A549 treated with RU486 at 1 μM for 4 hours (cell line): ENCODE measurements at places on chromosomes 1 and 21. TPM values are rescaled to one million over a fixed set of nuclear protein-coding genes. Genes with fewer than 3 reads are reported as not detected.

Gene MAP3K21
- 6.0 to 12.9 TPM (median 12.1 TPM) in 5 replicates for total RNA-seq

Gene SH2D1B
- 0.05 to 0.37 TPM (median 0.12 TPM) in 4 of 5 replicates, not detected in the other for total RNA-seq

Gene ATP1A2
- 0.03 to 0.04 TPM (median 0.03 TPM) in 3 of 5 replicates, not detected in the others for total RNA-seq

Gene OTUD3
- total RNA-seq: 2.6 to 4.0 TPM (median 2.7 TPM) in 5 replicates

Gene TRABD2B
- total RNA-seq: 0.34 to 0.94 TPM (median 0.54 TPM) in 5 replicates

Gene SLC5A9
- 0.02 TPM in 1 of 5 replicates, not detected in the others for total RNA-seq

Gene NPPB
- 0.56 TPM in 1 of 5 replicates, not detected in the others for total RNA-seq

Gene IKBKE
- 6.3 to 8.9 TPM (median 7.3 TPM) in 5 replicates for total RNA-seq

Gene ANKRD45
- 0.13 to 0.34 TPM (median 0.30 TPM) in 3 of 5 replicates, not detected in the others for total RNA-seq

Gene PALMD
- 0.40 to 0.79 TPM (median 0.55 TPM) in 5 replicates for total RNA-seq

Gene VCAM1
- total RNA-seq: 0.05 TPM in 2 of 5 replicates, not detected in the others

Gene DNAJC8
- total RNA-seq: 68.0 to 81.7 TPM (median 72.7 TPM) in 5 replicates

Gene DISC1
- 0.10 to 0.21 TPM (median 0.18 TPM) in 5 replicates for total RNA-seq

Gene ANGPTL1
- total RNA-seq: not detected in 5 replicates

Gene SMCP
- total RNA-seq: not detected in 5 replicates

Gene LPAR3
- total RNA-seq: 0.16 to 0.39 TPM (median 0.35 TPM) in 5 replicates

Gene TTC24
- total RNA-seq: not detected in 5 replicates

Gene TEDDM1
- total RNA-seq: not detected in 5 replicates

Gene SH2D2A
- 2.1 to 5.6 TPM (median 3.6 TPM) in 5 replicates for total RNA-seq

Gene PLA2G2F
- total RNA-seq: not detected in 5 replicates

Gene LCE6A
- not detected in 5 replicates for total RNA-seq

Gene CD2
- not detected in 5 replicates for total RNA-seq

Gene NPR1
- 0.77 to 1.2 TPM (median 0.97 TPM) in 5 replicates for total RNA-seq

Gene AMPD1
- not detected in 5 replicates for total RNA-seq

Gene TARS2
- 19.8 to 22.5 TPM (median 20.6 TPM) in 5 replicates for total RNA-seq

Gene EXO1
- total RNA-seq: 25.4 to 32.1 TPM (median 26.2 TPM) in 5 replicates

Gene FNDC10
- 5.2 to 10.5 TPM (median 8.0 TPM) in 5 replicates for total RNA-seq

Gene ADAMTS4
- total RNA-seq: not detected in 5 replicates

Gene HHAT
- total RNA-seq: 1.7 to 2.2 TPM (median 1.8 TPM) in 5 replicates

Gene SEC16B
- 0.49 to 1.4 TPM (median 0.79 TPM) in 5 replicates for total RNA-seq

Gene TDRD5
- 0.03 to 0.09 TPM (median 0.05 TPM) in 3 of 5 replicates, not detected in the others for total RNA-seq

Gene PLD5
- 0.93 to 1.7 TPM (median 1.3 TPM) in 5 replicates for total RNA-seq

Gene ARHGEF11
- total RNA-seq: 17.1 to 19.2 TPM (median 19.0 TPM) in 5 replicates

Gene S100A7A
- total RNA-seq: not detected in 5 replicates

Gene CASZ1
- total RNA-seq: 1.1 to 1.9 TPM (median 1.7 TPM) in 5 replicates

Gene FAM110D
- total RNA-seq: 0.06 TPM in 1 of 5 replicates, not detected in the others

Gene TMED5
- total RNA-seq: 14.5 to 41.3 TPM (median 37.3 TPM) in 5 replicates

Gene RAB42
- 1.9 to 2.3 TPM (median 2.2 TPM) in 5 replicates for total RNA-seq

Gene CDC42
- 122 to 215 TPM (median 153 TPM) in 5 replicates for total RNA-seq

Gene CAMK1G
- 0.09 to 0.54 TPM (median 0.54 TPM) in 5 replicates for total RNA-seq

Gene ANKRD35
- not detected in 5 replicates for total RNA-seq

Gene MCOLN3
- total RNA-seq: 1.7 to 3.8 TPM (median 3.6 TPM) in 5 replicates

Gene MPL
- 0.31 TPM in 1 of 5 replicates, not detected in the others for total RNA-seq

Gene SELL
- total RNA-seq: 0.10 to 0.27 TPM (median 0.25 TPM) in 4 of 5 replicates, not detected in the other

Gene C1orf116
- 3.1 to 4.5 TPM (median 3.7 TPM) in 5 replicates for total RNA-seq

Gene CDK11B
- total RNA-seq: 26.1 to 28.9 TPM (median 26.5 TPM) in 5 replicates

Gene GSTM5
- not detected in 5 replicates for total RNA-seq

Gene SERBP1
- 185 to 253 TPM (median 221 TPM) in 5 replicates for total RNA-seq

Gene SMIM1
- total RNA-seq: 1.1 to 2.1 TPM (median 1.4 TPM) in 4 of 5 replicates, not detected in the other

Gene AKNAD1
- 0.69 to 2.0 TPM (median 0.94 TPM) in 5 replicates for total RNA-seq

Gene C1orf141
- total RNA-seq: not detected in 5 replicates

Gene BRDT
- total RNA-seq: not detected in 5 replicates

Gene PADI1
- 1.4 to 2.7 TPM (median 1.7 TPM) in 5 replicates for total RNA-seq

Gene PRAMEF6
- not detected in 5 replicates for total RNA-seq
